ENCODE measurements at places on chromosomes 6 and 20. TPM values are rescaled to one million over a fixed set of nuclear protein-coding genes. Genes with fewer than 3 reads are reported as not detected.

The MICB gene
- 0.41 TPM for total RNA-seq

The EGFL8 gene
- 5.7 TPM for total RNA-seq

The PTK6 gene
- not detected for total RNA-seq

The GMDS gene
- 5.3 TPM for total RNA-seq

The TRIM15 gene
- total RNA-seq = not detected

The FAM162B gene
- 1.2 TPM for total RNA-seq

The BMP7 gene
- total RNA-seq = 9.4 TPM

The SLC13A3 gene
- total RNA-seq = 10.2 TPM

The NRM gene
- total RNA-seq = 0.41 TPM

The NHLRC1 gene
- 2.9 TPM for total RNA-seq

The C20orf144 gene
- total RNA-seq = 0.41 TPM

All from frontal cortex (tissue), 4 donors.